SW 1271 (cell line): ENCODE measurements at places on chromosomes 11 and 22.

DNA sequence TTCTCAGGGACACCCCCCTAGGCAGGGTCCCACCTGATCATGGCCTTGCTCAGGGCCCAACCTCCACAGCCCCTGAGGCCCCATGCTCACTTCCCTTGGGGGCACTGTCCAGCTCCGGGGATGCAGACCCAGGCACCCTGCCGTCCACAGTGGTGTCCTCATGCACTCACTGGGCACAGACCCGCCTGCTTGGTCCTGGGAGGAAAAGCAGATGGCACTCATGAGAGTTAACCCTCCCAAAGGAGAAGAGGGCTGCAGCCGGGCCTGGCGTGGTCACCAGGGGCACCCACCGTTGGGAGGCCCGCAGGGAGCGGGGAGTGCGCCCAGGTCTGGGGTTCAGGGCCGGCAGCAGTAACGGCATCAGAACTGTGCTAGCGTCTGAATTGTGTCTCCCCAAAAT, 1270.9 kb downstream of the BRD1 start:
- DNase-seq = no peak

GRCh38 chr11:126834149-126834548, 166.4 kb downstream of the KIRREL3 start:
- DNase-seq = no peak

- DNase-seq = no peak
Measured at GRCh38 chr11:119983240-119983732, 154.6 kb downstream of the TRIM29 start.

DNA sequence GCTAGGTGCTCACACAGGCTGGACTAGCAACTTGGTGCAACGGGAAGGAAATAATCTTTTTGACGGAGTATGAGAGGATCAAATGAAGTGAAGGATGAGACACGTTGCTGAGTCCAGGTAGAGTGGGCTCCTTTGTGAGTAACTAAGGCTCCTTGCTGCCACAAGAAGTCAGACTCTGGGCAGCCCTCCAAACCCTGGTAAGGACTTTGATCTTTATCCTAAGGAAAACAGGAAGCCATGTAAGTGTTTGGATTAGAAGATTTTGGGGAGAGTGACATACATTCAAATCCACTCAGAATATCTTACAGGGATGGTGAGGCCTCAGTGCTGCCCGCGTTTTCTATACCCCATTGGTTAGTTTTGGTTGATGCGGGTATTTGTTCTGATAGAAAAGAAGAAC, 155.9 kb upstream of the RAG2 start:
- DNase-seq = no peak

- no peak for DNase-seq
Measured at GRCh38 chr11:87150936-87151335, 113.2 kb downstream of the TMEM135 start.

DNA sequence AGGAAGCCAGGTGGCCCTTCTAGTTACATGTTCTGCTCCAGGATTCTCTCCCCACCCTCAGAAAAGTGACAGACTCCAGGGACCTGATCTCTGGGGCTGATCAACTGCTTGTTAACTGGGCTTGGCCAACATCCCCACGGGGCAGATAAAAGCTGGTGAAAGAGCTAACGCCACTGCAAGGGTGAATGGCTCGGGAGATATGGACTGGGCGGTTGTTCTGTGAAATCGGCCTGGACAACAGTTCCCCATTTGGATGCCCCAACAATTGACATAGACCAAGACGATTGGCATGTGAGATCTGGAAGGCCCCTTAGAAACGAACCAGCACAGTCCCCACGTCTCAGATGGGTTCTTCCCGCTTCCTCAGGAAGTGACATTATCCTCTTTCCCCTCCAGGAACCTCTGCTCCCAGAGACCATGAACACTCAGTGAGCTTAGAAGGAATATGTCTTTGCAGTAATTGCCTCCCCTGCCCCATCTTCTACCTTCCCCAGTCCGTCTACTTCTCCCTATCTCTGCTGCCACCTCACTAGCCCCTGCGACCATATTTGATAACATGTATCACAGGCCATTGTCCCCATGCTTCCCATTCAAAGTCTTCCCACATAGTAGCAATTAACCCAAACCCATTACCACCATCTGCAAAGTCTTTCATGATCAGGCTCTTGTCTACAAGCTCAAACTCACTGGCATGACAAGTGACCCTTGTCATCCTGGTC, 5.6 kb upstream of the PRG2 start:
- DNase-seq = no peak

GRCh38 chr11:2801711-2802388, 83.7 kb downstream of the CDKN1C start:
- DNase-seq = no peak

DNA sequence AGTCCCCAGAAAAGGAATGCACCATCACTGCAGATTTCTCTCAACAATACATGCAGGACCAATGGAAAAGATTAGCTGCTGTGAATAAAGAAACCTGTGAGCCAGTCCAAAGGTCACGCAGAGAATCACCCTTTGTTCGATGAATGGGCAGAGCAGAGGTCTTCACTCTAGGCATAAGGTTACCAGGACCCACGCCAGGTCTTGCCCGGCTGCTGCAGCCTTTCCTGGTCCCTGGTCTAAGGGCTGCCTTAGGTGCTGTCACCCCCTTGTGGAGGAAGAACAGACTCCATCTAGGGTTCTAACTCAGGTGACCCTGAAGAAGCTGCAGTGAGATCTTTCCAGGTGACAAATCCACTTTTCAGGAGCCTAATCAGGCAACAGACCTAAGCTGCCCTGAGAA, 29.0 kb upstream of the NAP1L4 start:
- DNase-seq = peak; percentile 9

DNA sequence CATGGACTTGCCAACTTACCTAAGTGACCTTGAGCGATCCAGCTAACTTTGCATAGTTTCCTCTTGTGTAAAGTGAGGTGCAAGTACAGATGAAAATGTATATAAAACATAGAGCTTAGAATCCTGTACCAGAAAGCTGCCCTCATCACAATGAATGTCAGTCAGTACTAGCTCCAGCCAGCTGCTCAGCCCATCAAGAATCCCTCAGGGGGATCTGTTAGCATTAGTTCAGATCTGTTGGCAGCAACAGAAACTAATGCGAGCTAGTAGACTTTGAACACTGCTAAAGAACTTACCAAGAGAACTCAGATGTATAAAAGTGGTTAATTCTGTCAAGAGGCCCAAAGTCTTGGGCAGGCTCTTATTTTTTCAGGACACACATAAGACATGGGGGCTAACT, 6.3 kb upstream of the C11orf91 start:
- DNase-seq = no peak

DNA sequence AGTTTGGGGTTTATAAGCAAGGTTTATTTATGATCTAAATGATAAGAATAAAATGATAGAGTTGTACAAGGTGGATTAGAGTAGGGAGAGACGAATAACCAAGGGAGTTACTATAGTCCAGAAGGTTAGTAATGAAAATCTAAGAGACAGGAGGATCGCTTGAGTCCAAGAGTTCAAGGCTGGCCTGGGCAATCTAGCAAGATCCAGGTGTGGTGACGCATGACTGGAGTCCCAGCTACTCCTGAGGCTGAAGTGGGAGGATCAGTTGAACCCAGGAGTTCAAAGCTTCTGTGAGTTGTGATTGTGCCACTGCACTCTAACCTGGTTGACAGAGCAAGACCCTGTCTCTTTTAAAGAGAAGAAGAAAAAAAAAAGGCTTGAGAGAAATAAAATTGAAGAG, 12.3 kb downstream of the HMGXB4 start:
- no peak for DNase-seq

DNA sequence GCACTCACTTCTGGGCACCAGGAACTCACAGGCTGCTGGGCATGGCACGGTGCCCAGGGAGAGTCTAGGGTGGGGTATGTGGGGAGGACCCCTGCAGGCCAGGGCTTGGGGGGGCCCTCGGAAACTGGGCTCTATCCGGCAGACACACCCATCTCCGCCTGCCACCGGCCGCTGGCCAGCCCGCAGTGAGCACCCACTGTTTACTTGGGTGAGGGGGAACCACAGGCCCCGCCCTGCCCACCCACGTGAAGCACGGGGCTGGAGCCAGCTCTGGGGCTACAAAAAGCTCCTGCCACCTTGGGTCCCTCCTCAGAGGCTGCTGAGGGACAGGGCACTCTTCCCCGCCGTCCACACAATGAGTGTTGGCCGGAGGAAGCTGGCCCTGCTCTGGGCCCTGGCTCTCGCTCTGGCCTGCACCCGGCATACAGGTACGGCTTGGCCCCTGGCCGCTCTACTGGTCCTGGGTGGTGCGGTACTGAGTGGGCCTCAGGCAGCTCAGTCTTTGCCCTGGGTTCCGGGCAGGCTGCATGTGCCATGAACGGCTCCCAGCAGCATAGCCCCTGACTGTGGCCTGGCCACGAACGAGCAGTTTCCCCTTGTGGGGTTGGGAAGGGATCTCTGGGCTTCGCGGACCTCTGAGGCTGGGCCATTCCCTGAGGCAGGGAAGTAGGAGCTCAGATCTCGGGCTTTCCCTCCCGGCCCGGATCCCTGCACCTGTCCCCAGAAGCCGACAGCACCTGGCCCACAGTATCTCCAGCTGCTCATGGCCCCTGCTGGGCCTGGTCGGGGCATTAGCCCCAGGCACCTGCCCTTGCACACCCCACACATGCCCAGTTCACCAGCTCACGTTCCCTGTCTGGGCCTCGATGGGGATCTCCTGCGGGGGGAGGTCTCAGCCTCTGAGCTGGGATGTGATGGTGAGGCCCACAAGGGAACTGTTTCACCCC, at the start of gene MUC5AC:
TSS of gene MUC5AC (plus strand) at position 309 of the 947 bp plus-strand sequence. CDS start at position 356, 47 bp downstream.
- DNase-seq = no peak

- no peak for DNase-seq
Measured at GRCh38 chr22:48881326-48881980, 946.2 kb downstream of the BRD1 start.

DNA sequence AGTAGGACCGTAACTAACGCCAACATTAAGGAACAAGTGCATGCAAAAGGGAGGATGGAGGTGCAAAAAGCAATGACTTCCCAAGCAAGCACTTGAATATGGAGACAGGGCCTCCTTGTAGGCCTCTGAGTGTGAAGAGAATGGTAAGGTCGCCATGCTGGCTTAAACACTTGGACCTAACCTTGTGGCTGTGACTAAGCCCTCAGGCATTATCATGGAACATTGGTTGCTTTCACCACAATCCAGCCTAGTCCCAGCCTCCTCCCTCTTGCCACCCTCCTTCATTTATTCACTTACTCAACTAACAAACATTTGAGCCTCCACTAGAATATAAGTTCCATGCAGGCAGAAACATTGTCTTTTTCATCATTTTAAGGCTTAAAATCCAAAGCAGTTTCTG, 11.9 kb upstream of the SYTL2 start:
- no peak for DNase-seq

- DNase-seq = no peak
Measured at GRCh38 chr22:50082961-50083461, 2.2 kb downstream of the MLC1 start.

DNA sequence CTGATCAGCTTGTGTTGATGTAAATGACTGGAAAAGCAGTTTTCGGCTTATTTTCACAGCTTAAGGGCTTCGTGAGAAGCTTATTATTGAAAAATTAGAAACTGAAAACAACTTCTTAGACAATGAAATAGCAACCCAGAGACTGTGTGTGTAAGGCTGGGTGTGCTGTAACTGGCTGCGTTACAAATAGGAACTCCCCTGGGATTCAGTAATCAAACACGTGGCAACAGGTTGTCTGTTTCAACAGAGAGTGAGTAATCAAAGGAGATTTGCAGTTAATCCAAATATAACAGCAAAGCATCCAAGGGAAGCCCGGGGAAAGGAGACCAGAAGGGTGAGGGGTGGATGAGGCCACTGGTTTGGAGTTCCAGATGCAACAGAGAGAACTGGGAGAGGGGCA, 19.2 kb downstream of the NTM start:
- no peak for DNase-seq

DNA sequence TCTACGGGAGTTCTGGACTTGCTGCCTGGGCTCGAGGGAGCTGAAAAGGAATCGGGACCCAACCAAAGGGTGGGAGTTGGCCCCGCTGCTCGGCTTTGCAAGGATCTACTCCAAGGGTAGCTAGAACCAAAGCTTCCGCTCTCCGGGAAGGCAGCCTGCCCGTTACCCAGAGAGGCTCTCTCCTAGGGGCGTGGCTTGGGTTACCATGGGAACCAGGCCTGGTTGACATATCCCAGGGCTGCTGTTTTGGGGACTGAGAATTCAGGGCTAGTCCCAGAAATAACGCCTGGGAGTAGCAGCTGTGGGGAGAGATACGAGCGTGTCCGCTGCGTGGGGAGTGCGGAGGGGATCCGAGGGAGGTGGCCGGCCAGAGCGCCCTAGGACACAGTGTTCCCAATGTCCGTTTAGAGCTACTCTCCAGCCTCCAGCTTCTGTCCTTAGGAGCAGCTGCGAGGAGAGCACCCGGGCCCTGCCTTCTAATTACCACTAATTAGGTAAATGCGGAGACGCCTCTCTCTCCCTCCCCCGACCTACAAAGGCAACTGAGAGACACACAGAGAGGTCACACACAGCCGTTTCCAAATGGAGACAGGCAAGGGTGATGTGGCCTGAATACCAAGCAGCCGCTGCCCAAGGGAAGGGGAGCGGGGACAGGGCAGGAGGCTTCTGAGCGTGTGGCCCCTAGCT, 141.6 kb upstream of the CADM1 start:
- DNase-seq = no peak

DNA sequence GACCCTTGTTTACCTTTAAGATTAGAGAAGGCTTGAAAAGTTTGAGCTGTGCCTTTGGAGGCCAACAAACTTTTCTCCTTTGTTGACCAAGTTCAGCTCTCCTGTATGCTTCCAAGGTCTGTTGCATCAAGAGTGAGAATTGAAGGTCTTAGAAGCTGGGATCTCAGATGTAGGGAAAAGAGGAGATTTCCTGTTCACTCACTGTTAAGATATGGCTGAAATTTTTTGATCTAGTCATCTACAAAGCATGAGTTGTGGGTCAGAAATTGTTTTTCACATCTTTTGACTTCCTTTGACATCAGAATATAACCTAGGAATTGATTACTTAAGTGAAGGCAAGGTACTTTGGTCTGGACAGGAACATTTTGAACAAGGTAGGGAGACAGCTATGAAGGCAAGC, 12.1 kb downstream of the OR51B4 start:
- DNase-seq = peak; percentile 15

- no peak for DNase-seq
Measured at GRCh38 chr11:31783252-31783651, 27.9 kb downstream of the PAX6 start.

- no peak for DNase-seq
Measured at GRCh38 chr11:119365071-119365591, 16.4 kb downstream of the USP2 start.

DNA sequence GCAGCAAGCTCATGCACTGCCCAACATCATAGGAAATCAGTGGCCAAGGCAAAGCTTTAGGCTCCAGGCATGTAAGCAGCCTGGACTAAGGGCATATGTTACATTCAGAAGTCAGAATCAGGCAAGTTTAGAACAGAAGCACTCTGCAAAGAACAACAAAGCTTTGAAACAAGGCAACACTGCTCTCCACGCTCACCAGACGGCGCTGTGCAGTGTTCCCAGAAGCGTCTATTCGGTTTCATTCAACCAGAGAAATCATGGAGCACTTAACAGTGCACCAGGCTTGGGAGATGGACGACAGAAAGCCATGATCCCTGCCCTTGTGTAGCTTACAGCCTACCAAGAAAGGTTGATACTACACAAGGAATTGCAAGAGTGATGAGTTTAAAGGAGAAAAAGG, 555.8 kb downstream of the BUD13 start:
- DNase-seq = peak; percentile 5

- no peak for DNase-seq
Measured at GRCh38 chr11:35292279-35292678, 127.1 kb downstream of the SLC1A2 start.
